ENCODE measurements at places on chromosomes 16 and 17. TPM values are rescaled to one million over a fixed set of nuclear protein-coding genes. Genes with fewer than 3 reads are reported as not detected.

The SYCE1L gene
- total RNA-seq: 8.7 TPM

The SEZ6L2 gene
- total RNA-seq: 20.5 TPM

The KATNB1 gene
- 20.8 TPM for total RNA-seq

The ATMIN gene
- total RNA-seq: 32.2 TPM

The EPX gene
- not detected for total RNA-seq

The TP53TG3D gene
- 1.00 TPM for total RNA-seq

The PDK2 gene
- 16.1 TPM for total RNA-seq

The AOC3 gene
- total RNA-seq: 1.1 TPM

The PRSS27 gene
- 1.8 TPM for total RNA-seq

The KRTAP4-11 gene
- not detected for total RNA-seq

The FBXL16 gene
- total RNA-seq: 3.1 TPM

The CCL4L2 gene
- total RNA-seq: not detected

The EVPLL gene
- 0.06 TPM for total RNA-seq

The SLC22A31 gene
- total RNA-seq: 1.1 TPM

The SLC12A4 gene
- 29.9 TPM for total RNA-seq

The SRCIN1 gene
- 2.9 TPM for total RNA-seq

The FBXO39 gene
- total RNA-seq: not detected

The CRHR1 gene
- total RNA-seq: not detected

The ZNF624 gene
- 2.7 TPM for total RNA-seq

The EMP2 gene
- total RNA-seq: 23.7 TPM

The SBK1 gene
- 0.44 TPM for total RNA-seq

The DHRS7C gene
- not detected for total RNA-seq

The FOXN1 gene
- not detected for total RNA-seq

The CLEC3A gene
- total RNA-seq: not detected

The CLUH gene
- 107 TPM for total RNA-seq

The OMG gene
- total RNA-seq: not detected

The DCXR gene
- 106 TPM for total RNA-seq

The MYH13 gene
- not detected for total RNA-seq

The C16orf46 gene
- 0.88 TPM for total RNA-seq

The TAC4 gene
- not detected for total RNA-seq

The MYH1 gene
- total RNA-seq: not detected

The SLC13A2 gene
- 0.10 TPM for total RNA-seq

The NPIPB12 gene
- total RNA-seq: 33.4 TPM

The SDF2 gene
- total RNA-seq: 84.0 TPM

The SPATA22 gene
- total RNA-seq: not detected

The CD300LB gene
- not detected for total RNA-seq

The ASPSCR1 gene
- 29.2 TPM for total RNA-seq

The OTOP3 gene
- total RNA-seq: not detected

The AGRP gene
- not detected for total RNA-seq

Measured in A549 treated with RU486 at 1 μM for 4 hours (cell line).